ENCODE measurements at places on chromosomes 16 and 17. TPM values are rescaled to one million over a fixed set of nuclear protein-coding genes. Genes with fewer than 3 reads are reported as not detected.
A peak's percentile ranks its signal among the peaks of the same experiment; 100 is the strongest.

Gene NPIPA7
- 4.9 TPM for total RNA-seq

Gene PSMC3IP
- 20.1 TPM for total RNA-seq

- DNase-seq: no peak
Observed at GRCh38 chr16:2804728-2805127, 6.5 kb downstream of the PRSS41 start.

Gene C1QBP
- 429 TPM for total RNA-seq

GRCh38 chr16:80527297-80527696 lies 13.5 kb upstream of the DYNLRB2 start:
- DNase-seq: peak; percentile 62

GRCh38 chr16:10033556-10033955 lies 148.7 kb downstream of the GRIN2A start:
- no peak for DNase-seq

- DNase-seq: peak; percentile 68
Observed at GRCh38 chr17:81513753-81514488, 1.3 kb upstream of the ACTG1 start.

DNA sequence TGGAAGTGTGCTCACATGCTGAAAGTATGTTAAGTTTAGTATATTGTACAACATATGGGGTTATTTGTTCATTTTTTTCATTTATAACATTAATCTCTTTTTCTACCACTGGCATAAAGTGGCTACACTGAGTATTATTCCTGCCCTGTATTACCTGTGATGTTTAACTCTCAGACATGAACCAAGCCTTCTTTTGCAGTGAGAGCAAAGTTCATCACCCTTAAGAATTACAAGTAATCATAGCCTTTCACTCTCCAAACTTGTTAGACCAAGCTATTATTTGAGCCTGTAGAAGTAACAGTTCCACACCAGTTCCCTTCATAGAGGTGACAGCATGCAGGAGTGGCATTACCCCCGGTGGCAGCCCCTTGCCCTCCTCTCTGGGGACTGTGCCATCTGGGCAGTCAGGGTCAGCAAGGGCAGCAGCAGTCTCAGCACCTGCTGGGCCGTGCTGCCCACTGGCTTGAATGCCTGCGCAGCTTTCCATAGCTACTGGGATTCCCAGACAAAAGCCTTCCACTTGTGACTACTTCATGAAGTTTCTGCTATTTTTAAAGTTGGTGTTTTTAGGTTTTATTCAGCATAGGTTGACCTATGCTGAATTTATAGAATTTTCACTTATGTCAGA lies 71.3 kb downstream of the TMC6 start:
- DNase-seq: no peak

- no peak for DNase-seq
Observed at GRCh38 chr17:77485089-77485833, 344.5 kb downstream of the SEC14L1 start.

DNA sequence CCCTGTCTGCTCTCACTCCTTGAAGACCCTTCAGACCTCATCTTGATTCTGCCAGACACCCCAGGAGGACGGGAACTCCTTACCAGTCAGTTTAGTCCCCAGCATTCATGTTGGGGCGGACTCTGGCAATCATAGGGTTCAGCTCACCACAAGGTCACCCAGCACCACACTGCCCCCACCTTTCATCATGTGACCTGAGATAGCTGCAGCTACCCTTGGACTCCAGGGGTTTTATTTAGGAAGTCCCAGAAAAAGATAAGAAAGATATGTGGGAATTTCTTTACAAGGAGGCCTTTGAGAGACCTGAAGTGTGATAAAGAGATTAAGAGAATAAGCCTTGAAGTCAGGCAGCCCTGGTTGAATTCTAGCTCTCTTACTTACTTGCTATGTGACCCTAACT lies 59.8 kb upstream of the NLK start:
- no peak for DNase-seq

Gene CAPNS2
- not detected for total RNA-seq

GRCh38 chr17:9002606-9003354 lies 18.5 kb upstream of the NTN1 start:
- DNase-seq: peak; percentile 57

GRCh38 chr16:14187517-14188338 lies 116.6 kb downstream of the MRTFB start:
- DNase-seq: no peak
